ENCODE measurements at places on chromosomes 4 and X.

GRCh38 chr4:24933684-24934275 is 20.9 kb upstream of the CCDC149 start:
- no peak for DNase-seq

- DNase-seq, result no peak
These were observed 4.3 kb upstream of the SHROOM2 start for GRCh38 chrX:9781941-9782340.

- DNase-seq, result no peak
These were observed 738.2 kb downstream of the ARAP2 start for GRCh38 chr4:35506161-35506560.

- no peak for DNase-seq
These were observed 41.3 kb downstream of the TMEM131L start for GRCh38 chr4:153507310-153508073.

DNA sequence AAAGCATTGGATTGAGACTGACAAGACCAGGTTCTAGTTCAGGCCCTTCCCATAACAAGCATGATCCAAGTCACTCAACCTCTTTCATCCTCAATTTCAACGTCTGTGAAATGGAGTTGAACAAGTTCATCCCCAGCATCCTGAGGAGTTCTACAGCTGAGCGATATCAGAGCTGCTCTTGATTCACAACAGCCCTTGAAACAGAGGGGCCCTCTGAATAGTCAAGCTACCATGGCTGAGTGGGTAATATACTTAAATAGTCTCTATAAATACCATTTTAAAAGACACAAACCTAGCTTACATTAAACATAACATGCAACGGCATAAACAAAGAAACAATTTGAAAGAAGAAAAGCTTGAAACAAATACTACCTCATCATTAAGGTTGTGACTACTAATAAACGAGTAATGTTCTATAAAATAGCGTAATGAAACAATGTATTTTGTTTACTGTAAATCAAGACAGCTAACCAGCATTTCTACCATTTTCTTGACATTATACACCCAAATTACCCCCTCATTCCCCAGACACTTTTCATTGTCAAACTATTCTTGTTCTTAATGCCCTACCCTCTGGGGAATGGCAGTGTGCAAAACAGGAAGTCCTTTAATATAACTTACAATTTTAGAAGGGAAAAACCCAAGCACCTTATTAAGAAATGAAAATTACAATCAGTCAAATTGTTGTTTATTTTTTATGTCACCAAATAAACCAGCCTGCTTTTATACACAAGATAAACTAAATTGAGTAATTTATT is 202.3 kb downstream of the PARM1 start:
- DNase-seq, result no peak

DNA sequence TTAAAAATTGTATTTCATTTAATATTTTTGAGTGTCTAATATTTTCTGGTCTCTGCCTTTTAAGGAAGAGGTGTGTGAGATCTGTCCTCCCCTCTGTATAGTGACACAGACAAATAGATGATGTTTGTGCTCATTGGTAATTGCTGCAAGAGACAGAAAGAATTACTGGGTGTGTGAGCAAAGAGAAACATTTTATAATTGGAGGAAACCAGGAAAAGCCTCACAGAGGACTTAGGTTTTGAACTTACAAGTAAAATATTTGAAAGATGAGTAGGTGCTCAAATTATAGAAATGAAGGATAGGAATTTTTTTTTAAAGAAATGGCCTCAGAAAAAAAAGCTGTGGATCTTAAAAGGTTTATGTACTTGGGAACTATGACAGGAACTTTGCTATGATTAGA is 149.8 kb downstream of the SPCS3 start:
- DNase-seq, result no peak

GRCh38 chrX:148043271-148043855 is 62.2 kb downstream of the FMR1NB start:
- DNase-seq, result no peak

DNA sequence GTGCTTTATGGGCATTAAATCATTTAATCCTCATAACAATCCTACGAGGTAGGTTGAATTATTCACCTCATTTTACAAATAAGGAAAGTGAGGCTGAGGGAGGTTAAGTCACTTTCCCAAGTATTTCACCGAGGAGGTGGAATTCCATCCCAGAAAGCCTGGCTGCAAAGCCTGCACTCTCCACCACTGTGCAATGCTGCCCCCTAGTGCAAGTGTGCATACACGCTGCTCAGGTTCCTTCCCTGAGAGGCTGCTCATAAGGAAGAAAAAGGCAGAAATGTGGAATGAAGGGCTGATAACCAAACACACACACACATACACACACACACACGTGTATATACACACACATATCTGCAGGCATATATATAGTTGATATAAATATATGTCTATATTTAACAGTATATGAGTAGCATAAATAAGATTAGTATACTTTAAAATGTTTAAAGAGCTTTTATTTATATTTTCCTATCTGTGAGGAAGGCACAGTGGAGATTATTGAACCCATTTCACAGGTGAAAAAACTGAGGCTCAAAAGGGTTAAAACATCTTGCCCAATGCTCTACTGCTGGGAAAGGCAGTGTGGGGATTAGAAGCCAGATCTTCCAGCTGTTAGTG is 714.5 kb upstream of the TENM3 start:
- DNase-seq, result peak; percentile 84

- peak; percentile 57 for DNase-seq
These were observed 26.4 kb upstream of the TMPRSS11B start for GRCh38 chr4:68271851-68272357.

GRCh38 chr4:159191989-159192388 is 89.1 kb downstream of the RAPGEF2 start:
- peak; percentile 23 for DNase-seq

DNA sequence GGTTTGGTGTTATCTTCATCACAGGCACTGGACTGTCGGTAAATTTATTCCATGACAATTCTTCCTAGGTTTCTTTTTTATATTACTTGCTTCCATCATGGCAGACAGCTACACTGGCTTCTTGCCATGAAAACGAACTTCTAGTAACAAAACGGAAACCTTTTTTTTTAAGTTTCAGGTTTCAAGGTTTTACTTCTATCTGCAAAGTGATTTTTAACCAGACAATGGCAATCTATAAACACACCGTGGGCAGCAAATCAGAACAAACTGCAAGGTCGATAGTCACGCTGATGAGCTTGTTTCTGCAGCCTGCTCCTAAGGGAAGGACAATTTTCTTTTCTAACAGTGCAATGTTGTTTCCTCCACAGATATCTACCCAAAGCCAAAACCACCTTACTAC is 29.9 kb downstream of the XG start:
- no peak for DNase-seq

GRCh38 chr4:72900952-72901351 is 168.6 kb downstream of the COX18 start:
- DNase-seq, result peak; percentile 4

GRCh38 chrX:74451450-74452198 is 30.3 kb downstream of the SLC16A2 start:
- no peak for DNase-seq

GRCh38 chrX:78665342-78665741 is 6.2 kb upstream of the RTL3 start:
- DNase-seq, result no peak

DNA sequence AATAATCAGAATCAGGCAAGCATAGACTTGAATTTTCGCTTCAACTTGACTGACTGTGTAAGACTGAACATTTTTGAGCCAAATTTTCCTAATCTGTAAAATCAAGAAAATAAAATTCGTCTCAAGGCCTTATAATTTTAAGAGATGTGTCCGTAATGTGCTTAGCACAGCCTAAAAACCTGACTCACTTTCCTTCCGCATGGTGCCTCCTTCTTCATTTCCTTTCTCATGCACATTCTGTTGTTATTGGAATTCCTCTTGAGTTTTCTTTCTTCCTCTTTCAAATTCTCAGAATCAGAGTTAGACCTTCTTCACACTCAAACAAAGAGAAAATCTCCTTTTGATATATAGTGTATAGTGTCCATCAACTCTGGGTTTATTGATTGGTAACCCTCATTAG is 208.9 kb upstream of the SLIT2 start:
- no peak for DNase-seq

- no peak for DNase-seq
These were observed 112.2 kb downstream of the AGTR2 start for GRCh38 chrX:116282751-116283150.

GRCh38 chr4:24995346-24995919 is 35.3 kb downstream of the LGI2 start:
- DNase-seq, result no peak

- DNase-seq, result no peak
These were observed 6.2 kb upstream of the HPSE start for GRCh38 chr4:83340692-83341343.

- no peak for DNase-seq
These were observed 22.4 kb downstream of the PAGE1 start for GRCh38 chrX:49673394-49673793.

DNA sequence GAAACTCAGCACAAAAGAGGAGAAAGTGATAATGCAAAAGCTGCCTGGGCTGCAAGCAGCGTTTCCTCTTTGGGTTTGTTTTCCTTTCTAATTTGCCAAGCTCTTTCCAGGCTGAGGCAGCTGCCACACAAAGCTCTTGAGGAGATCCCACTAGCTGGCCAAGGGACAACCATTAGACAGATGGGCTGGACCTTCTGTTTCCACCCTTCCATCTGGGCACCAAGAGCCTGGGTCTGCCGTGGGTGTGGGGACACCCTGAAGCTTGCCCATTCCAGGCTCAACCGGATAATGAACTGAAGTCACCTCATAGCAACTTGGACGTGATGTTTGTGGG is 194.6 kb upstream of the C1QTNF7 start:
- no peak for DNase-seq

GRCh38 chr4:17523662-17524061 is 8.7 kb downstream of the CLRN2 start:
- no peak for DNase-seq

DNA sequence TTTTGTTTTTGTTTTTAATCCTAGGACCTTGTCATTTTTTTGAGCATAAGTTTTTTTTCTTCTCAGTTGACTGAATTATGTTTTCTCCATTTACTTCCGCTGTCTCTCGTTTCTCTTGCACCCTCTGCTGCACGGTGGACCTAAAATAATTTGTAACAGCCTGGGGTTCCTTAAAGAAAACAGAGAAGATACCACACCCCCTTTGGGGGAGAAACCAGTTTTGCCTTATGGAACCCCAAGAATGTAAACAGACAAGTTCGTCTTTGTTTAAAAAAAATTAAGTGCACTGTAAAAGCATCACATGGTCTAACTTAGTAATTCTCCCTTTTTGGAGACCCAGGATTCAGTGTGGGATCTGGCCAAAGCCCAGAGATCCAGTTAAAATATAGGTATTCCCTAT is 32.8 kb upstream of the MAGEA4 start:
- no peak for DNase-seq

- DNase-seq, result no peak
These were observed 119.8 kb upstream of the SLC34A2 start for GRCh38 chr4:25535701-25536473.

- DNase-seq, result no peak
These were observed 115.8 kb downstream of the HS6ST2 start for GRCh38 chrX:132842460-132843238.

GRCh38 chrX:46957297-46957696 is 45.1 kb downstream of the JADE3 start:
- DNase-seq, result no peak
